ENCODE measurements at places on chromosomes 7 and 10.

- no peak for DNase-seq
Measured at GRCh38 chr10:110717781-110718589, 73.8 kb downstream of the RBM20 start.

DNA sequence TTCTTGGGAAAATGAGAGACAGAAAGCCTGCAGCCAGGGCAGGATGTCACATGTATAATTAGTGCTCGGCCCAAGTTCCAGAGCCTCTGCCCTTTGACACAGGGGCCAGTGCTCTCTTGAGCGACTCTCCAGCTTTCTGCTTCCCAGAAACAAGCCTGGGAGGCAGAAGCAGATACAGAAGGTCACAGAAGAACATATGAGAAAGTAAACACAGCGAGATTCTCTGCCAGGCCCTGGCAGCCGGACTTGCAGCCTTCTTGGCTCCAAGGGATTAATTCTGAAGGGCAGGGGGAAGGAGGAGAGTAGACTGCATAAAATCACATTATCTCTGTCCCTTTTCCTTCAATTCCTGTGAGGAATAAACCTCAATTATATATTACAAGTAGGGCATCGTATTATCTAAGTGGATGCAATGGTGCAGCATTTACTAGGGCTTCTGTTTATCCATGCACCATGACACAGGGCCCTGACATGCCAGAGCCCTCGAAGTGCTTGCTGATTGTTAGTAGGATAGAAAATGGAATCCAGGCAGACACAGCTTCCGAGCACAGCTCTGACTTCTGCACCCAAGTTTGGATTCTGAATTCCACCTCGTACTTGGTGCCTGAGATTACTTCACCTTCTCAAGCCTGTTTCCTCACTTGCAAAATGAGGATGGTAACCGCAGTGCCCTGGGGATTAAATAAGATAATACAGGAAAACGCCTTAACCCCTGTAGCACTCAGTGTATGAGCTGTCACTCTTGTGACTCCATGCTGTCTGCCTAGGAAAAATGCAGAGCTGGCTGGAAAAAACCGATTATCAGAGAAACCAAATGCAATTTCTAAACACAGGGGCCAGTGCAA, 536.5 kb downstream of the TNS3 start:
- DNase-seq, result no peak

GRCh38 chr7:54802841-54803240, 43.8 kb upstream of the SEC61G start:
- DNase-seq, result no peak

DNA sequence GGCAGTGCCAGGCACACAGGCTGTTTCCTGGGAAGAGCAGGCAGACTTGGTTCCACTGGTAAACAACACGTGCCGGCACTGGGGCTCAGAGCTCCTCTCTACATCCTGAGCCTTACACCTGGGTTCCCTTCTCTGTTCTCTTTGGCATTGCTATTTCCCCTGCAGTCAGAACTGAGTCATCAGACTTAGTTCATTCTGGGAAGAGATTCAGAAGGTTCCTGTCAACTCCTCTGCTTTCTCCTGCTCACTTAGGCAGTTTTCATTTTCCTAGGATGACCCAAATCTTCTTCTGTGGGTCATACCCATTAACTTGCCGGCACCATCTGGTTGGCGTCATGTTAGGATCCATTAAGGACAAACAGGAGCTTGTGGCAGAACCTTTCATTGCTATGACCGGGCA, 33.4 kb upstream of the LRRC18 start:
- DNase-seq, result no peak

- DNase-seq, result no peak
Measured at GRCh38 chr7:37494926-37495325, 46.3 kb upstream of the ELMO1 start.

- DNase-seq, result no peak
Measured at GRCh38 chr7:20116869-20117268, 100.3 kb downstream of the MACC1 start.
